ENCODE measurements at places on chromosomes 6 and 20. TPM values are rescaled to one million over a fixed set of nuclear protein-coding genes. Genes with fewer than 3 reads are reported as not detected.

GRCh38 chr6:39908838-39909583 is 25.3 kb downstream of the MOCS1 start:
- H3K4me3 ChIP-seq = no peak overlapping the region
- no peaks in the 10 kb centered on the region for H3K27me3 ChIP-seq
- no peaks in the 10 kb centered on the region for H3K4me1 ChIP-seq

- no peaks in the 10 kb centered on the region for H3K27me3 ChIP-seq
- no peaks in the 10 kb centered on the region for H3K36me3 ChIP-seq
- H3K27ac ChIP-seq = peak overlapping the region; percentile 100
- no peak overlapping the region for H3K4me3 ChIP-seq
Measured at GRCh38 chr6:14092838-14093789, 24.5 kb upstream of the CD83 start.

VGLL2 gene
- total RNA-seq = not detected

- no peak overlapping the region for H3K27ac ChIP-seq
- H3K27me3 ChIP-seq = no peaks in the 10 kb centered on the region
- no peaks in the 10 kb centered on the region for H3K36me3 ChIP-seq
- H3K4me1 ChIP-seq = no peaks in the 10 kb centered on the region
- no peak overlapping the region for H3K4me3 ChIP-seq
Measured at GRCh38 chr6:46350714-46351113, 140.5 kb downstream of the RCAN2 start.

GRCh38 chr6:82363428-82364086 is at the start of gene TPBG:
Gene TPBG, plus strand, starts transcription at chr6:82363817. Its CDS starts 1,145 bp downstream, at chr6:82364962.
- DNase-seq = peak; percentile 2
- peaks cover 24% of the 10 kb centered on the region for H3K4me1 ChIP-seq
- H3K27me3 ChIP-seq = no peaks in the 10 kb centered on the region
- peak within 1 kb of the TSS; percentile 8 for H3K4me3 ChIP-seq

DNA sequence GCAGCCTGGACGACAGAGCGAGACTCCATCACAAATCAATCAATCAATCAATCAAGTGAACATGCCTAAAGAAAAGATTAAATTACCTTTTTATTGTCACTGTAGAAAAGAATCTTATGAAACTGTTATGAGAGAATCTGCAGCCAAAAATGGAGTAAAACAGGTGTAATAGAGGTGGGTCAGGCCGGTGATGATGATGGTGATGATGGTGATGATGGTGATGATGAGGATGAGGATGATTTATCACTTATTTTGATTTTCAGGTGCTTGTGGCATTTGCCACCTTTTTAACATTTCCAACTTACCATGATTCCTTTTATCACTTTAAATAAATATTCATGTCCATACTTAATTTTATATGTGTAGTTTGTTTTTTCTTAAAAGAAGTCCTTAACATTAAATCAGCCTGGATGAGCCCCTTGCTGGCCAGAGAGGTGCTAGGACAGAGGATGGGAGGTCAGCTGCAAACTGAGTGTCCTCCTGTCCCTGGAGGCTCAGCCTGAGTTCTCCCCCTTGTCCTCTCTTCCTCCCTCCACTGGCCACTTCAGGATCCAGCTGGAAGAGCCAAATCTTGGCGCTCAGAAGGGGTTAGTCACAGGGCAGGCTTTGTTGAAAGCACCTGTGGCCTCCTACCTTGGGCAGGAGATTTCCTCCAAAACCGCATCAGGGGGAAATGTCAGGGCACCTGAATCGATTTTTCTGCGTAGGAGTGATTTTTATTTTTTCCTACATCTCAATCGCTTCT is 32.6 kb downstream of the SLC2A10 start:
- no peak overlapping the region for H3K4me3 ChIP-seq
- DNase-seq = no peak
- H3K27me3 ChIP-seq = peaks cover 22% of the 10 kb centered on the region
- H3K36me3 ChIP-seq = no peaks in the 10 kb centered on the region

All from B cell (primary cell).